HS-5 (cell line): ENCODE measurements at places on chromosomes 7 and 10.

- no peak for DNase-seq
Measured at GRCh38 chr7:104408371-104408770, 80.0 kb downstream of the LHFPL3 start.

DNA sequence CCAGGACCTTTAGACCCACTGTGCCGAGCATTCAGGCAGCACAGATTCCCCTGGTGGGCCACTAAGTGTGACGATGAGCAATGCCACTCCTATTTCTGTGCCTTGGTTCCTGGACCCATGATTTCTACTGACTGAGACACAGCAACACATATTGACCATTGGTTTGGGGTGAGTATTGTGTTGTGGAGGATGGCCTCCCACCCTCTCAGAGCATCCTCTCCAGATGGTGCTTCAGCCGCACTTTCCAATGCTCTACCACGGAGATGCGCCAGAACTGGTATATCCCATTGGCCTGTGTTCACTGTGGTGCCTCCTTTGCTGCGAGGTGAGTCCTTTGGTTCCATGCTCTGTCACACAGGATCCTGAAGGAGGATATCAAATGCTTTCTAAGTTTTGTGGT is 10.1 kb upstream of the GDF10 start:
- no peak for DNase-seq

DNA sequence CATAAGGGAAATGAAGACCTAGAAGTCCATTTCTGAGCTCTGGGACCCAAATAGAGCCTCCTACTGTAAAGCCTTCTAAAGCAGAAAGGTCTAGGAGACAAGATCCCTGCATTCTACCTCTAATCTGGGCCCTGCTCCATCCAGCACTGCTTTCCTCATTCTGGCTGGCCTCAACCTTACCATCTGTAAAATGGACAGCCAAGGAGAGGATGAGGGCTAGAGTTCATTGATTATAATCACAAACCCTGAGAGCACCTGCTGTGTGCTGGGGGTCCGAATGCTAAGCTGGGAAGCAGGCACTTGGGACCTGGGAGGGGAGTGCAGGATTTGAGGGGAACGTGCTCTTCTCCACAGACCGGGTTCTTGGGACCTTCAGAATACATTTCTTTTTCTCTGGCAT is 454.0 kb upstream of the ZMIZ1 start:
- no peak for DNase-seq

DNA sequence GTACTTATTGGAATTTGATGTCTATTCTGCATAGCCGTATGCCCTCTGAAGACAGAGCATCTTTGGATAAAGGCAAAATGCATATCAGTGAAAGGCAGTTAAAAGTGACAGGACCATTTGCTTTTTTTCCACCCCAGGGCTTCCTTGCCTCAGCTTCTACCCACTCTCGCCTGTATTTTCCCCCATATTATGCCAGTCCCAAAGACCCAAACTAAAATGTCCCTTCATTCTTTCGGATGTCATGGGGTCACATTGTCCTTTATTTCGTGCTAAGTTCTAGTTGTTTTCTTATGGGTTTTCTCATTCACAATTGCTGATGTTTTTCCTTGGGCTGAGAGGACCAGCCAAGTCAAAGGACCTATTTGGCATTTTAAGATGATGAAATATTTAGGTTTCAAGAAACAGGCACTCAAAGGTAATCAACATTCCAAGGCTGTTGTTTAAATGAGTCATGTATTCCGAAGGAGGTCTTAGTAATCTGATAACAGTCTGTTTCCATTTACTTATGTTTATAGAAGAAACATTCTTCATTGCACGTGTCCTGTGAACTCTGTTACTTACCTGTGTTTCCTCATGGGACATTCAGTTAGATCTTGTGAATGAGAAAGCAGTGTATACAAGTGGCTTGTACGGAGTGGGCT is 74.1 kb downstream of the DNAH11 start:
- peak; percentile 95 for DNase-seq

- no peak for DNase-seq
Measured at GRCh38 chr10:124665558-124665957, 78.6 kb downstream of the FAM53B start.

DNA sequence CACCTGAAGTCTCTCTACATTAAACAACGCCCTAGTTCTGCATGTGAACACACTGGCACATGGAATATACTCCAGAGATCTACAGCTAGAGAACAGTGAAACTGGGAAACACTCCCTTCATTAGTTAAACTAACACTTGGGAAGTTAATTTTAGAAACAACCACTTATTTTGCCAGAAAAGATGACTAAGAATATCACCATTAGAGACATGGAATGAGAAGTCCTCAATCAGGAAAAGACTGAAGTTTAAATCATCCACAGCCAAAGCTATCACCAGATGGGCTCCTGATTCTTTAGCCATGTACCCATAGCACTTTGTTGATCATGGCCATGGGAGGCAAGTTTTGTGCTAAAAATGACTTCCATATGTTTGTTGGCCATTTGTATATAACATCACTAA is 719.5 kb downstream of the KCNMA1 start:
- no peak for DNase-seq

DNA sequence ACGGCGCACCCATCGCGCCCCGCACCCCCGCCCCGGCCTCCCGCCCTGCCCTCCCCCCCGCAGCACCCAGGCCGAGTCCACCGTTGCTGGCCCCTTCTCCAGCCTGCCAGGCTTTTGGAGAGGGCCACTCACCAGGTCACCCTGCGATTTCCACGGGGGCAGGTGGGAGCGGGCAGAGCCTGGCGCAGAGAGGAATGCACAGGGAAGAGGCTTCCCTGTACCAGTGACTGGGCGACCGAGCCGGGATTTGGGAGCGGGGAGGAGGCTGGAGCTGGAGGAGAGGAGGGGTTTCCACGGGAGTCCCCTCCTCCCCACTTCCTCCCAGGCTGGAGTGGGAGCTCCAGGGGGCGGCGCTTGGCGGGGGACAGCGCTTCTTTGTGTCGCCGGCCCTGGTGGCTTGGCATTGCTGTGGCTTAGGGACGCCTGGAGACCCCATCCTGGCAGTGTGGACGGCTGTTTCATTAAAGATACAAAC is 19.3 kb downstream of the TCAF1 start:
- no peak for DNase-seq
